Stimulated activated CD8-positive, alpha-beta memory T cell treated with anti-CD3 and anti-CD28 coated beads, Interleukin-7, amount 100 ng/mL, for 48 hours (primary cell): ENCODE measurements at places on chromosomes 1 and 21.

DNA sequence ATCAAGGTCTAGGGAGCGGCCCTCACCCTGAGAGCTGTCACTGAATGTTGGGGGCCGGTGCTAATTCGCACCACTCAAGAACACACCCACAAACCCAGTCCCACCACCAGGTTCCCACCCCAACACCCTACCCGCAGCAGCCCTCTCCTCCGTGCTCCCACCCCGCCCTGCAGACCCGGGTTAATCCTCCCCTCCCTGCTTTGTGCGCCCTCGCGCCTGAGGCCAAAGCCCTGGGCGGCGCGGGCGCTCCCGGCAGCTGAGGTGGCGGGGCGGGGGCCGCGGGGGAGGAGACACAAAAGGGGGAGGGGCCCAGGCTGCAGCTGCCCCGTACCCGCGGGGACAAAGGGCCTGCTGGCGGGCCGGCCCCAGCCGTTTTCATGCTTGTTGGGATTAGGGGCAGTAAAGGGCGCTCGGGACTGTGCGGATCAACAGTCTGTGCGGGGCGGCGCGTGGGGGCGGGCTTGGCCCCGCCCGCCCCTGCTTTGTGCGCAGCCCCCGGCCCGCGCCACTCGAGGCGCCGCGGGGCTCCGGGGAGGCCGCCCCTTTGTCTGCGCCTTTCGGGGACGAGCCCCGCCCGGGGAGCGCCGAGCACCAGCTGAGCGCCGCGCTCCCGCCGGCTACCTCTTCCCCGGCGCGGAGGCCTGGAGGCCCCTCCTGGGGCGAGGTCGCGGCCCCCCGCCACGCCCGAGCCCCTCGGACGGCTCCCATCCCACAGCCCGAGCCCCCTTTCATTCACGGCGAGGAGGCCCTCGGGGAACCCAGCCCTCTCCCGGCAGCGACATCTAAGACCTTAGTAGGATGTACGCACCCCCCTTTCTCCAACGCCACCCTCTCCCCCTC lies 10.9 kb downstream of the C1orf216 start:
- no peak for DNase-seq

DNA sequence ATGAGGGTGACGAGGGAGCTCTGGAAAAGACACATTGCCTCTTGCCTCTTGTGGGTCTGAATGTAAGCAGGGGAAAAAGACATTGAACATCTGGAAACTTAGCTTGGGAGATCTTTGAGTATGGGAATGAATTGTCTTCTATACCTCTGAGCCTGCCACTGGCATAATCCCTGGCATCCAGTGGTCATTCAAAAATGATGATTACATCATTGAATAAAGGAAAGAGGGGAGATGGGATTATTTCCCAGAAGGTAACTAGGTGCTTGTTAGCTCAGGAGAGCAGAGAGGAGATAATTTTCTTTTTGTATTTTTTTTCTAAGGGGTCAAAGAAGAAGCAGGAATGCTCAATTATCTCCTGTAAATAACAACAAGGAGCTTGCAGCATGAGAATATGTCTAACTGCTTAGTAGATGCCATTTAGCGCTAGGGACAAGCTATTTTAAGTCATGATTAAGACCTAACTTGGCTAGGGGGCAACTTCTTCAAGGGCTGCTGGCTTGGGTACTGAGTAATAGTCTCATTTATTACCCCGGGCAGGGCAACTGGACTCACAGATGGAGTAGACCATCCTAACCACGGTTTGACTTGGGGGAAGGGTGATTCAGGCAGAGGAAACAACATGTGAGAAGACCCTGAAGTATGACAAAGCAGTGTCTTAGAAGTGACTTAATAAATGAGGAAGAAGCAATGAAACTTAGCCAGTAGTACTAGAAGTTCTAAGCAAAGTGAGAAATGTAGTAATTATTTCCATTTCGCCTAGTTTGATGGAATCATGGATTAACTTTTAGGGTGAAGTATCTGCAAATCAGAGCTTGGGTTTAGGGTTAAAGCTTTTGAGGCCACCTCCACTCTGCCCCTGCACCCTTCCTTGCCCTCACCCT lies 11.0 kb upstream of the XCL2 start:
- DNase-seq = no peak

- no peak for DNase-seq
Measured at GRCh38 chr1:168531615-168532345, 12.0 kb downstream of the XCL2 start.

DNA sequence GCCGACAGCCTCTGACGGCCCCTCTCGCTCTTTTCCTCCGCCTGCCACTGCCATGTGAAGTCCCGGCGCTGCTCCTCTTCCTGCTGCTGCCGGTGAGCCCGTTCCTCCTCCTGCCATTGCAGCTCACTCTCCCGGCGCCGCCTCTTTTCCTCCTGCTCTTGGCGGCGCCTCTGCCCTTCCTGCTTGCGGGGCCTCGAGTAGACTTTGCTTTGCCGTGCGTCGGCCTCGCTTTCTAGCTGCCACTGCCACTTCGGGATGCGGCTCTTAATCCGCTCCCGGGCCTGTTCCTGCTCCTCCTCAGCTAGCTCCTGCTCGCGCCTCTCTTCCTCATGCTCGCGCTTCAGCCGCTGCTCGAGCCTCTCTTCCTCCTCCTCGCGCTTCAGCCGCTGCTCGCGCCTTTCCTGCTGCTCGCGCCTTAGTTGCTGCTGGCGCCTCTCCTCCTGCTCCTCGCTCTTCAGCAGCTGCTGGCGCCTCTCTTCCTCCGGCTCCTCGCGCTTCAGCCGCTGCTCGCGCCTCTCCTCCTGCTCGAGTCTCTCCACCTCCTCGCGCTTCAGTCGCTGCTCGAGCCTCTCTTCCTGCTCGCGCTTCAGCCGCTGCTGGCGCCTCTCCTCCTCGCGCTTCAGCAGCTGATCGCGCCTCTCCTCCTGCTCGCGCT lies 4.3 kb downstream of the TCHH start:
- DNase-seq = no peak

DNA sequence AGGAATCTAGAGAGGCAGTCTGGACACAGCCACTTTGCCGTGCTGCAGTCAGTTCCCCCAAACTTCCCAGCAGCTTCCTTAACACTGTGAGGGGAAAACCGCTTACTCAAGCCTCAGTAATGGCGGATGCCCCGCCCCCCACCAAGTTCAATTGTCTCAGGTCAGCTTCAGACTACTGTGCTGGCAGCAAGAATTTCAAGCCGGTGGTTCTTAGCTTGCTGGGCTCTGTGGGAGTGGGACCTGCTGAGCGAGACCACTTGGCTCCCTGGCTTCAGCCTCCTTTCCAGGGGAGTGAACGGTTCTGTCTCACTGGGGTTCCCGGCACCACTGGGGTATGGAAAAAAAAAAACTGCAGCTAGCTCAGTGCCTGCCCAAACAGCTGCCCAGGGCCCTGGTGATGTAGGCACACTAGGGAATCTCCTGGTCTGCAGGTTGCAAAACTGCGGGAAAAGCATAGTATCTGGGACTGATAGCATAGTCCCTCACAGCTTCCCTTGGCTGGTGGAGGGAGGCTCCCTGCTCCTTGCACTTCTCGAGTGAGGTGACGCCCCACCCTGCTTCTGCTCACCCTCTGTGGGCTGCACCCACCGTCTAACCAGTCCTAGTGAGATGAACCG lies 23.7 kb upstream of the HFM1 start:
- DNase-seq = no peak

GRCh38 chr1:167854184-167854583 lies 59.8 kb downstream of the ADCY10 start:
- DNase-seq = no peak

- peak; percentile 27 for DNase-seq
Measured at GRCh38 chr1:111139324-111139955, 453 bp downstream of the DRAM2 start.

- no peak for DNase-seq
Measured at GRCh38 chr1:183914891-183915290, 110.0 kb downstream of the RGL1 start.

DNA sequence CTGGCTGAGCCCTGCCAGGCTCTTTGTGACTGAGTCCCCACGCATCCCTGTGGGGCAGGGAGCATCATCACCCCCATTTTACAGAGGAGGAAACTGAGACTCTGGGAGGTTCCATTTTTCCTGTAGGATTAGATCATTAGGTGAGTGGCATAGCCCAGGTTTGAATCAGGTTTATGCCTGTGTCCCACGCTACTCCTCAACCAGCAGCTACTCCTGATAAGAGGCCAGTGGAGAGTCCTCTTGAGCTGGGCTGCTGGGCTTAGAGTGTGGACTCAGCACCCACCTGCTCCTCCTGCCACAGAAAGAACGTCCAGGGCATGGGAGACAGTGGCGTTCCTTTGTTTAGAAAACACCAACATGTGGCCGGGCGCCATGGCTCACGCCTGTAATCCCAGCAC lies 30.7 kb downstream of the TNFRSF1B start:
- DNase-seq = no peak

DNA sequence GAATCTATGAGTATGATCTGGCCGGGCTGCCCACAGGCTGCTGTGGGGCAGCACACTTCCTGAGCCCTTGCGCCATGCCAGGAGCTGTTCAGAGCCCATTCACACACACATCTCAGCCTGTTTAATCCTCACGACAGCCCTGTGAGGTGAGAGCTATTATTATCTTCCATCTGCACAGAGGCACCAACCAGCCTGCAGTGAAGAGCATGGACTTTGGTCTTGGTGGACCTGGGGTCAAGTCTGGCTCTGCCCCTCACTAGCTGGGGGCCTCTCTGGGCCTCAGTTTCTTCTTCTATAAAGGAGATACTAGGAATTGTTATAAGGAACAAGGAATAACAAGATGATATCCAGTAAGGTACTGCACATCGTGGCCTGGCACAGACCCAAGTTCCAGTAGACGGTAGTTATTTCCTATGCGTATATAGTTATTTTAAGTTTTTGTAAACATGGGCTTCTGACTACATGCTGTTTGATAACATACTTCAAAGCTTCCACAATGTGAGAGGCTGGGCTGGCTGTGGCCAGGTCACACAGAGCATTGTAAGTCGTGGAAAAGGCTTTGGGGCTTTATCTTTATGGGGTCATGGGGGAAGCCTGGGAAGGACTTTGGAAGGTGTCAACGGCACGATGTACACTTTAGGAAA lies 3.4 kb upstream of the PADI2 start:
- no peak for DNase-seq

GRCh38 chr1:155187456-155187891 lies 13.8 kb downstream of the TRIM46 start:
- DNase-seq = no peak

- DNase-seq = no peak
Measured at GRCh38 chr1:170863621-170864020, 71.7 kb upstream of the MROH9 start.

DNA sequence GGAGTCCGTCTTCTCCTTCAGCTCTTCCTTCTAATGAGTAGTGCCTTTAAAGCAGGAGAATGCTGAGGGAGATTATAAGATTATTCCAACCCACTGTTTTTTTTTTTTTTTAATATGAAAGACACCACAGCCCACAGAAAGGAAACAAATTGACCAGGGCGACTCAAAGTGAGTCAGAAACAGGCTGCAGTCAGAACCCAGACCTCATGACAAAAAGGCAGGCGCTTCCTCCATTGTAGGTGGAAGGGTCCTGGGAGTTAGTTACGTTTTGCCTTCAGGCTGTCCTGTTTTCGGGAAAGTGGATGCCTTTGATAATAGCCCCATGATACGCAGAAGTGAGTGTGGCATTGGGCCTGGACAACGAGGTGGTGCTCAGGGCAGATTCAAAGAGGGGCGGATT lies 21.0 kb downstream of the PLXNA2 start:
- no peak for DNase-seq

DNA sequence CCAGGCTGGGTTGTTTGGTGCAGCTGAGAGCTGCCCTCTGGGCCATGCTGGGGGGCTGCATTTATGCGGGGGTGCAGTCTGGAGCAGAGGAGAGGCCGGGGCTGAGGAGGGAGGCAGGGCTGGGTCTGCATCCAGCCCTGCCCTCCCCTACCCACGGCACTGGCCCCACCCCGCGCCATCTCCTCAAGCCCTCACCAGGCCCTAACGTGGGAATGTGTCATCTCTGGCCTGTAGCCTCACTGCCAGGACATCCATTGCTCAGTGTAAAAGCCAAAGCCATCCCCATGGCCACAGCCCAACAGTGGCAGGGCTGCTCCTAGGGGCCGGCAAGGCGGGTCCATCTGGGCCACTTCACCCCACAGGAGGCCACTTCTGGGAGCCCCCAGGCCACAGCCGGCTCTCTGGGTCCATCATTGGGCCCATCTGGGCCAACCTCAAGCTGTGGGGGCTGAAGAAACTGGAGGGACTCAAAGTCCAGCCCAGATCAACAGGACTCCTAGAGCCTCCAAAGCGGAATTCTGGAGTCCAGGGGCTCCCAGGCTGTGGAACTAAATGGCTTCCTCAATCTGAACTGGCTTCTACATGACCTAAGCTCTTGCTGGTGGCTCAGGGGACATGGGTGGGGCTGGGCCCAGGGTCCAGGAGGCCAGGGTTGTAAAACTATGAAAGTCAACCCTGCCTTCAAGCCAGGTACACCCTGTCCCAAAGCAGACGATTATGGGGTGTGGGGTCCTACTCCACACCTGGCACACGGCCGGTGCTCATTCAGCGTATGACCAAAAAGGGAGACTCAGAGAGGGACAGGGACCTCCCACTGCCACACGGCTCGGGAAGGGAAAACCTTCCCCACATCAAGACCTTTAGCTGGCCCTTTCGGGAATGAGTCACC lies 32.6 kb downstream of the RUNX3 start:
- DNase-seq = no peak

DNA sequence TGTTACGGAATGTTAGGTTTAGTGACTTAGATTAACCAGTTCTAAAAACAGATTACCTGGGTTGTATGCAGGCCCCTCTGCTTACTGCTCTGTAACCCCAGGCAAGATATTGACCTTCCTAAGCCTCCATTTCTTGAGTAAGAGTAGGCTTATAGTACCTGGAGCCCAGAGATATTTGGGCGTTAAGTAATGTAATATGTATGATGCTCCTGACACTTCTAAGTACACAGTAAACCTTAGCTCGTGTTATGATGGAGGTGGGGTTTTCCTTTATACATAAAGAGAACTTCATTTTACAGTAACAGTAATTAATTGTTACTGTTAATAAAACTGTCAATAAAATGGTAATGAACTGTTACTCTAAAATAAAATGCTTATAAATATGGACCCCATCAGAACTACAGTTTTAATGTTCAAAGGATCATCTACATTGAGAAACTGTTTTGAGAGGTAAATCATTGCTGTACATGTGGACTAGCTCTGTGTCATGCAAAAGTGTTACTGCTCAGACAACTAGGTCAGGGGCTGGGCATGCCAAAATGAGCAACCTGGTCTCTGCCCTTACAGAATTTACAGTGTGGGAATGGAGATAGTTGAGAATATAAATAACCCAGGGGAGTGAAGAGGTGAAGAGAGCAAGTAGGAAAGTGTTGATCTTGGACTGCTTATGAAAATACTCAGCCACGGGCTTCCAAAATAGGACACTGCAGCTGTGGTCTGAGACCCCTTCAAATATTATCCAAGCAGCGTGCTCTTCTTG lies 26.6 kb downstream of the LRRC8C start:
- DNase-seq = no peak

- DNase-seq = no peak
Measured at GRCh38 chr1:244352156-244352830, 99.4 kb downstream of the ADSS2 start.
